ENCODE measurements at places on chromosomes 5 and 9.

GRCh38 chr9:12988258-12988657 lies 213.4 kb downstream of the LURAP1L start:
- no peak for DNase-seq

DNA sequence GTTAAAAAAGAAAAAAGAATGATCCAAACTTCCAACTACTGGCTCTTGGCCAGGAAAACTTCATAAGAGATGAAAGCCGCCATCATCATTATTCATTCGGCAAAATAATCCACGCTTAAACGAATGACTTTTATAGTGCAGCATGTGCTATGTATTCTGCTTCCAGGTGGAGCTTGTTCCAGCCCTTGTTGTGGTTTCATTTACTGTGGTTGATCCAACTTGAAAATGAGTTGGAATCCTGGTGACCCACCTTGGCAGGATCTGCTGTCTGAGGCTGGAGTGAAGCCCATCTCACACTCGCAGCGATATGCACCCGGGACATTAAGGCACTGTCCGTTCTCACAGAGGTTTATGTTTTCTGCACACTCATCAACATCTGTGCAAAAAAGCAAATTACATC lies 209.6 kb downstream of the FBN2 start:
- DNase-seq: no peak

DNA sequence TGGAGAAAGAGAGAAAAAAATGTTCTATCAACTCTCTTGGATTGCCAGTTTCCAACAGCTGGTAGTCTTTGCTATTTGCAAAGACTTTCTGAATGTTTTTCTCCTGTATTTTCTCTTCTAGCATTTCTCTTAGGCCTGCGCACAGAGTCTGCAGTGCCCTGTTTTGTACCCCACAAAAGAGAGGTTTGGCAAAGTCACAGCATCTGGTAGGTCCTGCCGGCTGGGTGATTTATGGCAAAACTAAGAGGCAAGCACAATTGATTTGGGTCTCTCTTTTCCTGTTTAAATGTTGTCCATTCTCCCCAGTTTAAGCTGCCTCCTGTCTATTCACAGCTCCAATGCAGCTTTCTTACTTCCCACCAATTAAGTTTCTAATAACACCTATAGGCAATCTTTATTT lies 193.9 kb downstream of the TRPM3 start:
- no peak for DNase-seq

- no peak for DNase-seq
These were observed 316.7 kb downstream of the SLIT3 start for GRCh38 chr5:168984135-168984675.

DNA sequence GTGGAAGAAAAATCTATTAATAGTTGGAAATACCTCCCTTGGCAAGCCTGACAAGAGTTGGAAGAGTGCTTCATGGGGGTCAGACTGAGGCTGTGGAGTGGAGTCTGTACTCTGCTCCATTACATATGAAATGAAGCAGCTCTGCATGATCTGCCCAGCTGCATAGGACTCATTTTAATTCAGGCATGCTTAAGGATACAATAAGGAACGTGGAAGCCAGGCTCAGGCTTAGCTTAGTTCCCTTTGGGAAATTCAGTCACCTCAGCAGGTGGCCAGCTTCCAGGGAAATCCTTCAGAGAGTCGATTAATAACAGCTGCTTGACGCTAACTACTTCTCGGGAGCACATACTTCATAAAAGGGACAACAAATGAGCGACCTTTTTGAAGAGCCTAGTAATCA lies 1672.9 kb upstream of the WWC1 start:
- DNase-seq: no peak
